ENCODE measurements at places on chromosomes 3 and 15.

- no peak for DNase-seq
Observed at GRCh38 chr3:156633335-156633734, 41.1 kb upstream of the TIPARP start.

DNA sequence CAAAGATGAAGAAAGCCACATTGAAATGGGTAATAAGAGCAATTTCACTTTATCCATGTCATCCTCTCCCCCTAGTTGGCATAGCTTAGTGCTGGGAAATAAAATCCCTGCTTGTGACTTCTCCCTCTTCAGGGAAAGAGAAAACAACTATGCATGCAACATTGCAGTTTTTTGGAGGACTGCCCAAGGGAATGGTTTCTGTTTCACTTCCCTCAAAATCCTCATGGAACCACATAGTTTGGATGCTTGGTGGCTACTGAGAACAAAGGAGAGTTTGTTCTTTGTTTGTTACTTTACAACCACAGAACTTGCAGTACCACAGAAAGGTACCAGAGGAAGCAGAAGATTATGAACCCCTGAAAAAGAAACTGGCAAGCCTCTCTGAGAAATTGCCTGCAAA lies 384.6 kb upstream of the RORA start:
- DNase-seq = no peak

DNA sequence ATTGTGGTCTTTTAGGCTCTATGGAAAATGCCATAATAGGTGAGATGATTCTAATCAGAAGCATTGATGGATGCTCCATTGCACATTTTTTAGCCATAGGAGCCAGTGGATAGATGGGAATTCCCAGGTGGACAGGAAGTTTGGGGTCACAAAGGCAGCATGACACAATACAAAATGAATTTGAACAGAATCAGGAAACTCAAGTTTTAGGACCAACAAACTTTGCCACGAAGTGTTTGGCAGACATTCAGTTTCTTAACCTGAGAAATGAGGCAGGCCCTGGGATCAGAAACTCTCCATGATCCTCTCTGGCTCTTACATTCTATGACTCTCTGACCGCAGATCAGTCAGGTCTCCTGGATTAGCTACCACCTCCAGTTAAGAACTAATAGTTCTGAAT lies 275.4 kb downstream of the TIGIT start:
- DNase-seq = no peak

- no peak for DNase-seq
Observed at GRCh38 chr3:193922034-193922774, 213.7 kb upstream of the HES1 start.

GRCh38 chr3:120648290-120648689 lies 33.7 kb downstream of the HGD start:
- DNase-seq = no peak

DNA sequence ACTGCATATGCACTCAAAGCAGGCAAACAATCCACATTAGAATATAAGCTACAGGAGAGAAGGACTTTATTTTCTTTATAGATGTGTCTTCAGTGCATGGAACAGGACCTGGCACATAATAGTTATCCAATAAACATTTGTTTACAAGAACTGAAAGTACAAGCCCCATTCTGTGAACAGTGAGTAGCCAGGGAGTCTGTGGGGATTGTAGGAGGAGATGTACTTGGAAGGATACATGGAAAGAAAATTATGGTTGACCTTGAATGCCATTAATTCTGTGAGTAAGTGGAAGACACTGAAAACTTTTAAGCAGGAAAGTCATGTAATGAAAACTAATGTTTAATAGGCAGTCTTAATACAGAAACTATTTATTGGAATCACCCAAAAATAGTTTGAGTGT lies 28.3 kb downstream of the MASP1 start:
- no peak for DNase-seq

DNA sequence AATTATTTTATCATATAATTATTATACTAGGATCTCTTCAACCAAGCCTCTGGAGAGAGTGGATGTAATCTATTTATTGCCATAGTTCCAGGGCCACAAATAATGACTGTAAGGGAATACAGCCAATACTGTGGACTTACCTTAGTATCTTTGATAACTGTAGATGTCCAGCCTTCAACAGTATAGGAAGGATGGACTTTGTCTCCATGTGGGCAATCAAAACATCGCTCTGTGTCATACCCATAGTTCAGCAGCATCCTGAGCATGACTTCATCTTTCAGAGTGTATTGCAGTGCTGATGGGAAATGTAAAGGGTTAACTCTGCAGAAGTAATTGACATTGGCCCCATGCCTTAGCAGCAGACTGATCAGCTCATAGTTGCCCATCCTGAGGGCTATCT lies 14.2 kb downstream of the ASB14 start:
- no peak for DNase-seq

DNA sequence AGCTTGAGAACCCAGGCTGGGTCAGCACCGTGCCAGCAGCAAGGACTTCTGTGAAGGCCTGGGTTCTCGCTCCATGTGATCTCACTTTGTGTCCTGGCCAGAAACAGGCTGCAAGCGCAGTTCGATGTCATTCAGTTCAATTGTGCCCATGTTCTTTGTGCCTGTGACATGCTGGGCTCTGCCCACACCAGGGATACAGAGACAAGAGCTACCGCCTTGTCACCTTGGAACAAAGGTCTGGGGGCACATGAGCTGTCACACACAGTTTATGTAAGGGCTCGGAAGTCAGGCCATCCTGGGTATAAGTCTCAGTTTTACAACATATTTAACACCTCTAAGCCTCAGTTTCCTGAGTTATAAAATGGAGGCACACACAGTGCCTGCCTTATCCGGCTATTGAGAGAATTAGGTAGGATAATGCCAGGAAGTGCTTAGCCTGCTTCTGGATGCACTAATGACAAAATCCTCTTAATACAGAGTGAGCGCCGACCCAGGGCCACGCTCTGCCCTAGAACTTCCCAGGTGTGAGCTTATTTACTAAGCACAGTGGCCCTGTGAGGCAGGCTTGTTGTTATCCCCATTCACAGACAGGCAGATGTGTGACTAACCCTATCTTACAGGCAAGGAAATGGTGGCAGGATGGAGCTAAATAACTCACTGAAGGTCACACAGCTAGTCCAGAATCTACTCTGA lies 50.4 kb upstream of the LIMD1 start:
- DNase-seq = no peak

GRCh38 chr3:183486472-183486871 lies 58.1 kb upstream of the MCF2L2 start:
- no peak for DNase-seq

Measured in MM.1S (cell line).